ENCODE measurements at places on chromosomes 7 and 10. TPM values are rescaled to one million over a fixed set of nuclear protein-coding genes. Genes with fewer than 3 reads are reported as not detected.

- DNase-seq = no peak
These were observed 330.1 kb upstream of the PHF14 start for GRCh38 chr7:10643545-10643944.

- no peak for DNase-seq
These were observed 25.7 kb downstream of the ZNF503 start for GRCh38 chr10:75375838-75376237.

DNA sequence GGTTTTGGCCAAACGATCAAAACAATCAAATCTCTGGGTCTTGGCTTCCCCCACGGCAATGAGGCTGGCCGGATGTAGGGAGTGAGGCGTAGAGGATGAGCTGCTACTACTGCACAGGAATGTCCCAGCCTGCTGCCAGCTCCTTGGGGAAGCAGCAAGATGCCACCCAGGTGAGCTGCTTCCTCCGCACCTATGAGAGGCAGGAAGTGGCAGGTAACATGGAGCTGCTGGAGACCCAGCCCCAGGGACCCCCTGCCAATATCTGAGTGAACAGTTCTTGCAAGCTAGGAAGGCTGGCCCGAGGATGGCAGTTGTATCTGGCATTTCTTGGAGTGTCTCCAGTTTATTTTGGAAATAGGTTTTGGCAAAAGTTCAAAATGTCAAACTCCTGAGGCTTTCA is 413.5 kb downstream of the DNAJB6 start:
- no peak for DNase-seq

DNA sequence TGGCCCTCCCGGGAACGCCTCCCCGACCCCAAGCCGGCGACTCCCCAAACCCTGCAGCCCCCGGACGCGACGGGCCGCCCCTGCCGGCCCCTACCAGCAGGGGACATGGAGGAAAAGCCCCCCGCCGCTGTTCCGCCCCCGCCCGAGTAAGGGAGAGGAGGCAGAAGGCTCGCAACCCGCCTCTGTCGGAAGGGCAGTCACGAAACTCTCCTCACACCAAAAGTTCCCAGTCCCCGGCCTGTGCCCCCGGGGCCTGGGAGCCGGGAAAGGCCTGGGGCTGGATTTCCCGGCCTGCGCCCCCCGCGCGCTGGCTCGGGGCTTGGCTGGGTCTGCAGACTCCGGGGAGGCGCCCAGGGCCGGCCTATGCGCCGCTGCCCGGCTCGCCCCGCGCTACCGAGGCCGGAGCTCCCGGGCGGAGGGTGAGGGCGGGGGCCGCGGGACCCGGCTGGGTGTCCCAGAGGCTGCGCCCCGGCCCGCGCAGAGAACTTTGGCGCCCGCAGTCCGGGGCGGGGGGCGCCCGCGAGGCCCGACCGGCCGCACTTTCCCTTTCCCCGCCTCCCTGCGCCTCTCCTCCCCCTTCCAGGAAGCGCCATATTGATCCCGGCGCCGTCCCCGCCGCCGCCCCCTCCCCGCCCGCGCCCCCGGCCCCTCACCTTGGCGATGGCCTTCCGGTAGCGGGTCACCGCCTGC is 728 bp downstream of the PARD3 start:
- DNase-seq = no peak

DNA sequence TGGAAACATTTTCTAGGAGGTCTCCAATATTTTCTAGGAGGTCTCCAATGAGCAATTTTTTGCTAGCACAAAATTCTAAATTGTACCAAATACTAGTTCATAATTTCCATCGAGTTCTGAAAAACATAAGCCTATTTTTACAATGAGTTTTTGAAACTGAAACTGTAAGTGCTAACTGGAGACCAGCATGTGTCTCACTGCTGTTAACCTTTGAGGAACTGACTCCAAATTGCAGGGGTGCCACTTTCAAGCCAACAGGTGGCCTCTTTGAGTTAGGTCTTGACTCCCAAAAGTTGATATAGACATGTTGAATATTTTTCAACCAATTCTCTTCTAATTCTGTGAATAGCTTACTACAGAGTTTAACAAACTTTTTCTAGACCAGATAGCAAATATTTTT is 58.8 kb downstream of the CAV1 start:
- DNase-seq = no peak

- DNase-seq = peak; percentile 75
These were observed 194.4 kb upstream of the IMMP2L start for GRCh38 chr7:111756687-111757178.

GRCh38 chr10:95648138-95648537 is 8.4 kb downstream of the ALDH18A1 start:
- no peak for DNase-seq

- no peak for DNase-seq
These were observed 111.5 kb downstream of the NPY start for GRCh38 chr7:24395512-24395911.

- DNase-seq = no peak
These were observed 42.8 kb downstream of the RBM20 start for GRCh38 chr10:110686949-110687348.

DNA sequence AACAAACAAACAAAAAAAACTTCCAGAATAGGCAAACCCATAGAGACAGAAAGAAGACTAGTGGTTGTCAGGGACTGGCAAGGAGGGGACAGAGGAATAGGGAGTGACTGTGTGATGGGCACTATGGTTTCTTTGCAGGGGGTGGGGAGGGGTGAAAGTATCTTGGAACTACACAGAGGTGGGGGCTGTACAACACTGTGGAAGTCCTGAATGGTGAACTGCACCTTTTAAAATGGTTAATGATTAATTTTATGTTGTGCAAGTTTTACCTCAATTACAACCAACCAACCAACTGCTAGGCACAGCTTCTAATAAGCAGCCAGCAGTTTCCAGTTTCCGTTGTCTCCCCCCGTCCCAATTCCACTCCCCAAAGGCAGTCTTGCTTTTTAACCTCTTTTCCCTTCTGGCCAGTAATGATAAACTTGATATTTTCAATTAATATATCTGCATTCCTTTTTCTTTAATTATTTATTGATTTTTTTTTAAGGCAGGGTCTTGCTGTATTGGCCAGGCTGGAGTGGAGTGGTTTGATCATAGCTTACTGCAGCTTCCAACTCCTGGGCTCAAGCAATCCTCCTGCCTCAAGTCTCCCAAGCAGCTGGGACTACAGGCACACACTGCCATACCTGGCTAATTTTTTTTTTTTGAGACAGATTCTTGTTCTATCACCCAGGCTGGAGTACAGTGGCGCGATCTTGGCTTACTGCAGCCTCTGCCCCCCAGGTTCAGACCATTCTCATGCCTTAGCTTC is 46.8 kb downstream of the HIP1 start:
- DNase-seq = no peak

DNA sequence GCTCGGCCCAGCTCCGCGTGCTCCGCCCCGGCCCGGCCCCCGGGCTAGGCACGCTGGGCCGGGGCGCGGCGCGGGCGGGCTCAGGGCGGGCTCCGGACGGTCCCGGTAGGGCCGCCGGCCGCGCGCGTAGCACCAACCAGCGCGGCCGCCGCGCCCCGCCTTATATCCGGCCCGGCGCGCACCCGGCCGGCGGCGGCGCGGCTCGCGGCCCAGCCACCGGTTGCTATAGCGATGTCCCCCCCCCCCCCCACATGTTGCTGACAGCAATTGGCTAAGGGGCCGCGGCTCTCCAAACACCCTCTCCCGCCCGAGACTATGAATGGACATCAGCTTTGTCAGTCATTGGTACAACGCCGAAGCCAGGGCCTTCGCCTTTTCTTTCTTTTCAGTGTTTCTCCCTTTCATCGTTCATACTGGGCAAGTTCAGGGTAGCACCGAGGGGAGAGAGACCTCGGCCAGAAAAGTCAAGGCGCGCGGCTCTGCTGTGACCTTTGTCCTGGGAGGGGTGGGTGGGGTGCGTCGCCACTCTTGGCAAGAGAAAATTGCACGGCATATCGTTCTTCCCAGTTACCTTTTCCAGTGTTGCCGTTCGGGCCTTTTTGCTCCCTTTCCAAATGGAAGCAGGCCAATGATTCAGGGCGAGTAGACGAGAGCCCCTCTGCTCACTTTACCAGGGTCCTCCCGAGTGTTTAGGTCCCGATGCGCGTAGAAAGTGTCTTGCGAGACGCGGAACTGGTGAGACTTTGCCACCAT is 354.2 kb downstream of the DNAJB6 start:
- DNase-seq = peak; percentile 86

DNA sequence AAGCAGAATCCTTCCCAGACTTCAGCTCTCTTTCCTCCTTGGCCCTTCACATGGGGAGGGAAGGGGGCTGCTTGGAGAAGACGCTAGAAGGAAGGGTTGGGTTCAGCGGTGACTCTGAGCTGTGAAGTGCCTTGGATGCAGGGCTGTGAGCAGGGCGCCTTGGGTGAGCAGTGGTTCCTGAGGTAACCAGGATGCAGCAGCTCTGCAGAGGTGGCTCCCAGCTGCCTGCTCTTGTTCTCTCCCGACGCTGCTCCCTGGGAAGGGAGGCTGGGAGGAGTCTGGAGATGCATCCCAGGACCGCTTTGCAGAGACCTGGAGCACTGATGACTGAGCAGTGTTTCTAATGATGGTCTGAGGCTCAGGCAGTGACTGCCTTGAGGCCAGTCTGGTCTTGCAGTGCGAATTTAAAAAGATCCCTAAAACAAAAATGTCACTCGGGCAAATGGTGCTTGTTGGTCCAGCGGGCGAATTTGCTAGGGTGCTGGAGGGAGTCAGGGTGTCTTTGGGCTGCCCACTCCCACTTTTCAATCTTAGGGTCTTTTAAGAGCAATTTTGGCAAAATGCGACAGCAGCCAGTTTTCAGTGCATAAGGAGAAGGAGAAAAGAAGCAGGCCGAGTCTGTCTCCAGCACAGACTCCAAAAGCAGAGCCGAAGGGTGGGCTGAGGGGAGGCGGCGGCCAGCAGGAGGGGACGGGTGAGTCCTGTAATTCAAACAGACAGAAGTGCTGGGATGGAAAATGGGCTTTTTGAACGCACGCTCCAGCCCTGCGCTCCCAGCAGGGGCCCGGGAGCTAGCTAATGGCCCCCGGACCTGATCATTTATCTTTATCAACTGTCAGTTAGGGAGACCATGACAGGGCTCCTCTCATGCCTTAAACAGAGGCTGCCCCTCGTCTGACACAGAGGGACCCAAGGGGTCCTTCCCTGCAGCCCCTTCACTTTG is 191.2 kb upstream of the SHH start:
- DNase-seq = no peak

DNA sequence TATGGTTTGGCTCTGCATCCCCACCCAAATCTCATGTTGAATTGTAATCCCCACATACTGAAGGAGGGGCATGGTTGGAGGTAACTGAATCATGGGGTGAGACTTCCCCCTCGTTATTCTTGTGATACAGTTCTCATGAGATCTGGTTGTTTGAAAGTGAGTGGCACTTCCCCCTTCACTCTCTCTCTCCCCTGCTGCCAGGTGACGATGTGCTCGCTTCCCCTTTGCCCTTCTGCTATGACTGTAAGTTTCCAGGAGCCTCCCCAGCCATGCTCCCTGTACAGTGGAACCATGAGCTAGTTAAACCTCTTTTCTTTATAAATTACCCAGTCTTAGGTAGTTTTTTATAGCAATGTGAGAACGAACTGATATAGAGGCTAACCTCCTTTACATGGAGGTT is 16.6 kb downstream of the PLPP4 start:
- DNase-seq = no peak

DYDC2 gene
- total RNA-seq = not detected

RARRES2 gene
- 105 TPM for total RNA-seq

SEM1 gene
- total RNA-seq = 15.1 TPM

CTBP2 gene
- total RNA-seq = 26.0 TPM

MYH16 gene
- not detected for total RNA-seq

KIF11 gene
- 0.24 TPM for total RNA-seq
